Placental epithelial cell (primary cell): ENCODE measurements at places on chromosomes 6 and 20. TPM values are rescaled to one million over a fixed set of nuclear protein-coding genes. Genes with fewer than 3 reads are reported as not detected.

BTNL2 gene
- total RNA-seq, result not detected in 2 replicates

BANF2 gene
- total RNA-seq, result not detected in 2 replicates

CDSN gene
- 54.4 and 69.1 TPM in 2 replicates for total RNA-seq

PRL gene
- not detected in 2 replicates for total RNA-seq

BACH2 gene
- total RNA-seq, result 2.1 and 2.4 TPM in 2 replicates

C6orf58 gene
- total RNA-seq, result not detected in 2 replicates

ZNF343 gene
- 9.8 and 11.8 TPM in 2 replicates for total RNA-seq

CALHM6 gene
- total RNA-seq, result 0.79 and 0.98 TPM in 2 replicates

MOCS3 gene
- 9.4 and 14.4 TPM in 2 replicates for total RNA-seq

UBE2C gene
- 3.9 and 16.9 TPM in 2 replicates for total RNA-seq

ZNF512B gene
- 15.3 and 15.6 TPM in 2 replicates for total RNA-seq

BHLHE23 gene
- total RNA-seq, result 0.39 TPM in 1 of 2 replicates, not detected in the other

WFDC12 gene
- total RNA-seq, result not detected in 2 replicates

LKAAEAR1 gene
- total RNA-seq, result not detected in 2 replicates

MMP24 gene
- 0.39 and 1.7 TPM in 2 replicates for total RNA-seq

ACOT13 gene
- 5.4 and 9.0 TPM in 2 replicates for total RNA-seq
